ENCODE measurements at places on chromosomes 1 and 21. TPM values are rescaled to one million over a fixed set of nuclear protein-coding genes. Genes with fewer than 3 reads are reported as not detected.

Gene CAMSAP2
- 37.9 TPM for total RNA-seq

Gene FCGR3B
- total RNA-seq: 8.4 TPM

Gene S100A14
- total RNA-seq: 3.4 TPM

Gene SPAG17
- total RNA-seq: not detected

Gene FMO5
- total RNA-seq: 0.62 TPM

Gene ADAMTSL4
- total RNA-seq: 28.9 TPM

Gene RNU1-2
- 6,195 TPM for total RNA-seq

Gene FAM177B
- total RNA-seq: not detected

Gene KCNJ10
- total RNA-seq: 0.05 TPM

Gene MYBPHL
- 1.2 TPM for total RNA-seq

Gene CACNA1S
- total RNA-seq: 0.19 TPM

Gene SIM2
- 0.16 TPM for total RNA-seq
